ENCODE measurements at places on chromosomes 7 and 10.
A peak's percentile ranks its signal among the peaks of the same experiment; 100 is the strongest.

GRCh38 chr7:116779216-116779615 lies 83.2 kb upstream of the CAPZA2 start:
- ATAC-seq = no peak

DNA sequence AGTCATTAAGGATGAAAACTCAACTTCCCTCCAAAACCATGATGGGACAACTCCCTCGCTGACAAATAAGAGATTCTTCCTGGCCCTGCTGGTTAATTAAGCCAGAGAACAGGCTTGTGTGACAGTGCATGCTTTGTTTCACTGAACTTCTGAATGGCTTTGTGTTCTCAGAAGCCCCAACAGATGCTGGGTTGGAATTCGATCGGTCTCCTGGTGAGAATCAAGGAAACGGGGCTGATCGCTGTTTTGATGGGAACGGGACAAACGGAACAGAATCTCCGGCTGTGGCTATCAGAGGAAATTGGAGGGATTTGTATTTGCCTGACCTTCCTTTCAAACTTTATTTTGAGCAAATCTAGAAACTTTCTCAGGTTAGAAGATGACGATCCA lies 145.0 kb downstream of the RNF216 start:
- no peak for ATAC-seq

GRCh38 chr7:24756545-24757352 lies 515 bp downstream of the GSDME start:
- ATAC-seq = peak; percentile 71

GRCh38 chr10:17961551-17962422 lies 10.1 kb downstream of the SLC39A12 start:
- ATAC-seq = no peak

DNA sequence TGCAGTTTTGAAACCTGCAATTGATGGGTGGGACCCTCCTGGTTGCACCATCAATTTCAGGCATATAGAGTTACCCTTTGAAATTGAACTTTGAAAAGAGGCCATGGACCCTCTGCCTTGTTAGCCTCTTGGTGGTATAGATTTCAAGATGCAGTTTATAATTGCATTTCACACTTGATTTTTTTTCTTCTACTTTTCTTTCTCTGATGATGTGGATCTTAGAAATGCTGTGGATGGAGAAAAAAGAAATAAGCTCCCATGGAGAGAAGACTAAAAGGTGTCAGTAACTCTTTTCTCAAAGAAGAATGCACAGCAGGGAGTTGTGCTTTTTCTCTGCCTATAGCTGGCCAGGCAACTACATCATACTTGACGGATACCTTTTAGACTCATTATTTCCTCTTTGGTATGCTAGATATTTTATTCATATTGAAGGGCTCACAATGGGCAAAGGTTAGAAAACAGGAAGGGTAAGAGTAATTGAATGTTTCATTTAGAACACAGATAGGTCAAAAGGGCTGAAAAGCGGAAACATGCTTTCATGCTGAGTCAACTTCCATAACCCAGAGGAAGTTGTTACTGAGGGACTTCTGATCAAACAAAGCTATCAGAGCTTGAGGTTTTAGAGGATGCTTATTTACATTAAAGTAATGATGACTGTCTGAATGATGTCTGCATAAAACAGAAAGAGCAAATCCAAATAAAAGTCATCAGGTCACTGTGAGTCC lies 773.2 kb upstream of the LRRN3 start:
- no peak for ATAC-seq

- no peak for ATAC-seq
These were observed 99.7 kb upstream of the TARP start for GRCh38 chr7:38373155-38373554.

DNA sequence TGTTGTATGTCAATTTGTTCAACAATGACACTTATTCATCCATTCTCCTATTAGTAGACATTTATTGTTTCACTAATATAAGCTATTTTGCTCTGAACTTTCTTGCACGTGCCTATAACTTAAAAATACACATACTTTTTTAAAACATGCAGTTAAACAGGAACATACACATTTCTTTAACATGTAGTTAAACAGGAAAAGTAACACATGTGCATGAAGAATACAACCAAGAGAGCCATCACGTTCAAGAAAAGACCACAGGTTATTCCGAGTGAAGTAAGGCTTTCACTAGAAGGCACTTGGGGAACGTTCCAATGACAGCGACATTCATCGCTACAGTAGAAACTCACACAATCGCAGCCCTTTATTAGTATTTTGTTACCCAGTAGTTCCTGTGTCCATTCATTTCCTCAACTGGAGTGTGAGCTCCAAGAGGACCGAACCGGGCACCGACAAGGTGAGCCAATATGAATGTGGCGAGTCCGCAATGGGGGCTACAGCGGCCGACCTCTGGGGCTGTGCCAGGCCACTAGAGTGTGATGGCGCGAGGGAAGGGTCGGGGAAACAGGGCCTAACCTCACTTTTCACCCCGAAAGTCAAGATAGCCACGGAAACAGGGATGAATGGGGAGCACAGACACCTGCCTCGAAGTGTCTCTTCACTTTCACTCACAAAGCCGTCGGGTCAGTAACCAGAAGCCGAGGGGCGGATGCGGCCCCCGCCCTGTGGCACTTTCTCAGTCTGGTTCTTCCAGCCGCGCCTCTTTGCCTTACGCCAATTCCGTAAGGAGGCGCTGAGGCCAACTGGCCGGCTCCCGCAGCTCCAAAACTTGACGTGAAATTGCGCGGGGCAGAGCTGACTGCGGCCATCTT lies 775 bp upstream of the SEPTIN7 start:
- peak; percentile 78 for ATAC-seq

DNA sequence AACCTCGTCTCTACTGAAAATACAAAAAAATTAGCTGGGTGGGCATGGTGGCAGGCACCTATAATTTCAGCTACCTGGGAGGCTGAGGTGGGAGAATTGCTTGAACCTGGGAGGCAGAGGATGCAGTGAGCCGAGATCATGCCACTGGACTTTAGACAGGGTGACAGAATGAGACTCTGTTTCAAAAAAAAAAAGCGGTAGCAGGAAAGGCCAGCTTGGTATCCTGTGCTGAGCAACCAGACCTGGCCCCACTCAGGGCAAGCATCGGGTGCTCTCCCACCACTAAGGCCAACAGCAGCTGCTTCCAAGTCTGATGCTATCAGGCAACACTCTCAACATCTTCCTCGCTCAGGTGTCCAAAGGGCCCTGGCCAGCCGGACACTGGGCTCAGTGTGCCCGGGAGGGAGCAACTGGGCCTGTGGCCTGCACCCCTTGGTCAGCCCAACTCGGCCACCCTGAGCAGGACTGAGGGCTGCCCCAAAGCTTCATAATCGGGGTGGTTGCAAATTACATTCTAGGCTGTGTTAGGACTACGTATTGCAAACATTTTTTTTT lies 44.3 kb upstream of the MSMB start:
- ATAC-seq = no peak

- no peak for ATAC-seq
These were observed 33.6 kb downstream of the GSAP start for GRCh38 chr7:77382532-77382931.

DNA sequence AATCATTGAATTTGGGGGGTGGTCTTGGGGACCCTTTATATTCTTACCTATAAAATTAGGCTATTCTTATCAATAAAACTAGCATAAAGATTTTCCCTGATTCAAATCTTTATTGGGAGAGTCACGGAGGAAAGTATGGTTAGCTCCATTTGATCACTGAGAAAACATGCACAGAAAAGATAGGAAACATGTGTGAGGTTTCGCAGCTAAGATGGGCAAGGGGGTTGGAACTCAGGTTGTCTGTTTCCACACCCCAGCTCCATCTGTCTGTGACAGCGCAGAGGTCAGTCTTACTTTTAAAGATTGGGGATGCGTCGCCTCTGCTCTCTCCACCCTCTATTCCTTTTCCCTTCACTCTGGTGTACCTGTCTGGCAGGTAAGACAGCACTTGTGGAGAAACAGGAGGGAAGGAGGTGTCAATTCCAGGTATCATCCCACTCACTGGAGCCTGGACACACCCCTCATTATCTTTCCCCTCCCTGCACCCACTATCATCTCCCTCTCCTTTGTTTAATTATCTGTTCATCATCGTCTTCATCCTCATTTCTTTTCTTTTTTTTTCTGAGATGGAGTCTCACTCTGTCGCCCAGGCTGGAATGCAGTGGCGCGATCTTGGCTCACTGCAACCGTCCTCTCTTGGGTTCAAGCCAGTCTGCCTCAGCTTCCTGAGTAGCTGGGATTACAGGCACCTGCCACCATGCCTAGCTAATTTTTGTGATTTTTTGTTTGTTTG lies 2.4 kb upstream of the DENND10 start:
- ATAC-seq = no peak

- ATAC-seq = no peak
These were observed 476.1 kb upstream of the DPP6 start for GRCh38 chr7:153576096-153576495.

DNA sequence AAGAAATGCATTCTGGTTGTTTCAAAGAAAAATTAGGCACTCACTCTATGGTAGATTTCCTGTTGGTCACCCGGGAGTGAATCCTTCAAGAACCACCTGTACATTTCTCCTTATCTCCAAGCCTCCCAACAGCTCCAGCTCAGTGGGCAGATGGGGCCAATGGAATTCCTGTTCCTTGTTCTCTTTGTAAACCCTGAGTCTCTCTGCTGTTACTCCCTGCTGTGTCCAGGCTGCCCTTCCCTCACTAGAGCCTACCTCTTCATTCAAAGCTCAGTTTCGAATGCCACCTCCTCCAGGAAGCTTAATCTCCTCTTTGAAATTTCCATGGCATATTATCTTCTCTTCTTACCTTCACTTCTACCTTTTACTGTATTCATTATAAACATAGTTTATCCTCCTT lies 3.5 kb upstream of the BMPER start:
- ATAC-seq = no peak

DNA sequence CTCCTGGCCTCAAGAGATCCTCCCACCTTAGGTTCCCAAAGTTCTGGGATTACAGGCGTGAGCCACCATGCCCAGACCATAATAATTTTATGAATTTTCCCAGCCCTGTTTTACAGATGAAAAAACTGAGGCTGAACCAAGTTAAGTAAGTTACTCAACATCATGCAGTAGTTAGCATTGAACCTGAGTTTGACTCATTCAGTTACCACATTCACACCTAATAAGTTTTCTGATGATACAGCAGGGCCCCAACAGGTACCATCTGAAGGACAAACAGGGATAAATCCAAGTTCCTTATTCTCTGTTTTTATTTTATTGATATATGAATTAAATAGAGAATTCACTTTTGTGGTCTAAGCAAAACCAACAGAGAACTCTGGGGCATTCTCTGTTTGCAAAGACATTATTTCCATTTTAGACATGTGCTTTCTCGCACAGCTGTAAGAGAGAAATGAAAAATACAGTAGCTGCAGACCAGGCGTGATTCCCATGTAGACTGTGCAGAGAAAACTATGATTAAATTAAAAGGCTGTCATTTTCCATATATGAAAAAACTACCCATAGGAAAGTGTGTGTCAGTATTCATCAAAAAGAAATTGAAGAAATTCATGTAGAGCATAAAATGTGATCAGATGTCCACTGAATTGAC lies 26.6 kb downstream of the APBB1IP start:
- ATAC-seq = no peak

GRCh38 chr7:130090745-130091532 lies 20.6 kb downstream of the KLHDC10 start:
- no peak for ATAC-seq

DNA sequence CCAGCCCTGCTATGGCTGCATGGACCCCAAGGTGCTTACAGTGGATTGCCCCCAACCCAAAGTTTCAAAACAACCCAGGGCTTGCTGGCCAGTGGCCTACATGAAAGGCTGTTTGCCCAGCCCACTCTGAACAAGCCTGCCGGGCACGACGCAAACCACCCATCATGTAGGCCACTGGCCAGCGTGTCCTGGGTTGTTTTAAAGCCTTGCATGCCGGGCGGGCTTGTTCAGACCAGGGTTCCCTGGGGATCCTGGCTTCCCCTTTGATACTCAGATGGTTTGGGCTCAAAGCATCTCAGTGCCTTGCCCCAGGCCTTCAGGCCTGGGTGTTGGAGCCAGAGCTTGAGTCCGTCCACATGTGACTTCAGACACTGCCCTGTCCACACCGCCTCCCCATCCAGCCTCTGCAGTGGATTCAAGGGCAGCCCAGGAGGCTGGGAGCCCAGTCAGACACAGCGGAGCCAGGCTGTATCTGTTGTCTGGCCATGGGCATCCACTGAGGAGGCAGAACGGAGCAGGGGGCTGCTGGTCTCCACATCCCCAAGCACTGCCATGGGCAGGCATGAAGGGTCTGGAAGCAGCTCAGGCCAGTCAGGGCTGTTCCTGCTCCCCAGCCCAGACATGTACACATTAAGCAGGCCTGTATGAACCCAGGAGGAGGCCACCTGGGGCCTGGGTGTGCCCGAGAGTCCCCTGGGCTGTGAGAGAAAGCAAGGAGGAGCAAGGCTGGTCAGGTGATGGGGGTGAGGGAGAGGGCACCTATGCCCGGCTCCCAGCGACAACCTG lies 4.0 kb upstream of the ADIRF start:
- ATAC-seq = no peak

DNA sequence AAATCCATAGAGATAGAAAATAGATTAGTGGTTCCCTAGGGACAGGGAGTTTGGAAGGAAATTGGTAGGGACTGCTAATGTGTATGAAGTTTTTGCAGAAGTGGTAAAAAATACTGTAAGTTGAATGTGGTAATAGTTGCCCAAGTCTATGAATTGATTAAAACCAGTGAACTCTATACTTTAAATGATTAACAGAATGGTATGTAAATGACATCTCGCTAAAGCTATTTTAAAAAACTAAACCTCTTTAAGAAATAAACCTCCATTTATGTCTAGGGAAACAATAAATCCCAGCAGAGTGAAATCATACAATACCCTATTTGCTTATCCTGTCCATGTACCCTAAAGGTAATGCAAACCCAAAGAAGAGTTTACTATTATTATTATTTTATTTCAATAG lies 61.4 kb downstream of the IPMK start:
- no peak for ATAC-seq

- peak; percentile 63 for ATAC-seq
These were observed 6.9 kb upstream of the SH2B2 start for GRCh38 chr7:102279537-102280400.

DNA sequence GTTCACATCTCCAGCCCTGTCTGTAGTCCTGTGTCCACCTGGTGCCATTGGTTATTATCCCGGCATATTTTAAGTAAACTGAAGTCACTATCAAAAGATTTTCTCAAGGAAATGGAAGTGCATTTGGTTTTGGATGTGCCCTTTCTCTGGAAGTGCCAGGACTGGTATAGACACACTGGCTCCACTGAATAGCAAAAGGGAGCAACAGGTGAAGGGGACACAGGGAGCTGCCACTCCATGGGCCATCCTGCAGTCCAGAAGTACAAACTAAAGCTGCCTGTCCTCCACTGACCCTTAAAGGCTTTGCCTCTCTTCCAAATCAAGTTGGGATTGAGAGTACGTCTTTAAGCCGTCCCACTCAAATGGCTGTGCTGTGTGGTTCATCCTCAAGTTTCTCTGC lies 62.7 kb downstream of the NOC3L start:
- no peak for ATAC-seq

DNA sequence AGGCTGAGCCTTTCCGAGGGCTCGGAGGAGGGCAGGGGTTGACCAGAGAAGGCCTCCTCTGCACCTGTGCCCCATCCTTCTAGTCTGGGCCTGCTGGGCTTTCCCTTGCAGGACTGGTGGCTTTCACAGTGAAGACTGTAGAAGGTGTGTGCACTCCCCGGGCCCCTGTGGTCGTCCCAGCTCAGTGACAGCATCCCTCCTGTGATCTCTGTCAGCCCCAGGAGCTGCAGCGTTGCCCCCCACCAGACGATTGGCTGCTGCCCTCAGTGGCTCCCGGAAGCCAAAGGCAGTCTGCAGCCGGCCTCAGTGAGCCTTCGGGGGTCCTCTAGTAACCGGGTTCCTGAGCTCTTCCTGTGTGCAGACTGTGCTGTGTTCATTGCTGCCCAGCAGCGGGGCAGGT lies 69.4 kb upstream of the EN2 start:
- no peak for ATAC-seq
